ENCODE measurements at places on chromosomes 16 and 17.

GRCh38 chr17:60802377-60802776 lies 124.7 kb downstream of the BCAS3 start:
- no peak for DNase-seq

GRCh38 chr17:27600471-27600870 lies 30.5 kb upstream of the LGALS9 start:
- no peak for DNase-seq

GRCh38 chr16:87616556-87616955 lies 14.2 kb downstream of the JPH3 start:
- DNase-seq, result no peak

GRCh38 chr17:59367657-59368045 lies 36.2 kb downstream of the YPEL2 start:
- DNase-seq, result no peak

DNA sequence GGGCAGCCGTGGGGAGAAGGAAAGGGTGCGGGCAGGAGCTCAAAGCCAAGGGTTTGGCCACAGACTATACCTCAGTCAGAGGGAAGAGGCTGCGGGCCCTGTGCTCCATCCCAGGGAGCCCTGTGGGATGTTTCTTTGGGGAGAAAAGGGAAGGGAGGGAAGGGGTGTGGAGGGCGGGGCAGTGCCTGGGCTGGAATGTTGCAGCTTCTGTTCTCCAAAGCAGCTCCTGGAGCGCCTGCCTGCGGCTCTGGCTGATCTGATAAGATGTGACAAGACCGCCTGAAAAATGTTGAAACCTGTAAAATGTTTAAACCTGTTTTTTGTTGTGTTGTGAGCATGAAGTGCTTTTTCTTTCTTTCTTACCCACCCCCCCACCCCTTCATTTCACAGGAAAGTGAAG lies 32.8 kb downstream of the WNT3 start:
- no peak for DNase-seq

- DNase-seq, result no peak
Measured at GRCh38 chr16:21704733-21705132, 41.0 kb downstream of the OTOA start.

DNA sequence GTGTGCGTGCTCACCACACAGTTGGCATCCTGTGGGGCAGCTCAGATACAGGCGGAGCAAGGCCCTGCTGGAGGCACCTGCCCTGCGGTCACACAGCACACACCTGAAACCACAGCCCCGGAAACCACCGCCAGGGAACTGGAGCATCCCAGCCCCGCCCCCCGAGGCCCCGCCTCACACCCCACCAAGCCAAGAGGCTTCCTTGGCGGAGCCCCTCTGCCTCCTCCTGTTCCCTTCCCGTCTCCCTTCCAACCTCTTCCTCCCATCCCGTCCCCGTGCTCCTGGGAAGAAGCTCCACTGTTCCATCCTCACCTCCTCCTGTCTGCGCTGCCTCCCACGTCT lies 205.5 kb downstream of the NTN1 start:
- no peak for DNase-seq

- DNase-seq, result peak; percentile 44
Measured at GRCh38 chr17:49996495-49997300, 1.7 kb upstream of the DLX3 start.

DNA sequence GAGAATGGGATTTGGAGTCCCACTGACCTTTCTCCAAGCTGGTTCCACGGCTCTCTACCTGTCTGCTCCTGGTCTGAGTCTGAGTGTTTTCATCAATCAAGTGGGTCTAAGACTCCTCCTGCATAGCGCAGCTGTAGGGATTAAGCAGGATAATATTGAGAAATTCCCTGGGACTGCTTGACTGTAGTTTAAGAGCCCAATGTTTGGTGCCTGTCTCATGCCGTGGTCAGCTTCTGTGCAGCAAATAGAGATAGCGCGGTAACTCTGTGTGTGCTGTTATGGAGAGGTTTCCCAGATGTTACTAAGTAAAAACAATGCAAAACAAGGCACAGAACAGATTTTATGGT lies 21.4 kb downstream of the RPTOR start:
- DNase-seq, result no peak

DNA sequence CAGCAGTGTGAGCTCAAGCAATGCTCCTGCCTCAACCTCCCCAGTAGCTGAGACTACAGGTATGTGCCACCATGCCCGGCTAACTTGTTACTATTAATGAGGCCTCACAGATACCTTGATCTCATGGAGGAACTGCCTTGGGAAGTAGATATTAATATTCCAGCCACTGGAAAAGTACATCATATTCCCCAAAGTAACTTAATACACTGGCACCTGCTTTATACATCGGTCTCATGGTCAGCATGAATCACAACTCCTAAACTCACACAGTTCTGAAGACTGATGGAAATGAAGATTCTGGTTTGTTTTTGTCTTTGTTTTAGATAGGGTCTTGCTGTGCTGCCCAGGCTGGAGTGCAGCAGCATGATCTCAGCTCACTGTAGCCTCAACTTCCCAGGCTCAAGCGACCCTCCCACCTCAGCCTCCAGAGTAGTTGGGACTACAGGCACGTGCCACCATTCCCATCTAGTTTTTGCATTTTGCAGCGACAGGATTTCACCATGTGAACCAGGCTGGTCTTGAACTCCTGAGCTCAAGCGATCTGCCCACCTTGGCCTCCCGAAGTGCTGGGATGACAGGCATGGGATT lies 28.2 kb downstream of the ADCY9 start:
- no peak for DNase-seq

DNA sequence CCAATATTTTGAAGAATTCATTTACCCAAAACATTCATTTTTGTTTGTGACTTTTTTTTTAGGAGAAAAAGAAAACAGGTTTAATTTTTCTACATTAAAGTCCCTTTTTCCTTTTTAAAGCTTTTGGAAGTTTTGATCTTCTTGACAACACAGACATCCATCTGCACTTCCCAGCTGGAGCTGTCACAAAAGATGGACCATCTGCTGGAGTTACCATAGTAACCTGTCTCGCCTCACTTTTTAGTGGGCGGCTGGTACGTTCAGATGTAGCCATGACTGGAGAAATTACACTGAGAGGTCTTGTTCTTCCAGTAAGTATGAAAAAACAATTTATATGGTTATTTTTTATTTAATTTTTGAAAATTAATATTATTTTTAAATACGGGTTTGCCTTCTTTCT lies 37.2 kb downstream of the SIAH1 start:
- DNase-seq, result peak; percentile 16

DNA sequence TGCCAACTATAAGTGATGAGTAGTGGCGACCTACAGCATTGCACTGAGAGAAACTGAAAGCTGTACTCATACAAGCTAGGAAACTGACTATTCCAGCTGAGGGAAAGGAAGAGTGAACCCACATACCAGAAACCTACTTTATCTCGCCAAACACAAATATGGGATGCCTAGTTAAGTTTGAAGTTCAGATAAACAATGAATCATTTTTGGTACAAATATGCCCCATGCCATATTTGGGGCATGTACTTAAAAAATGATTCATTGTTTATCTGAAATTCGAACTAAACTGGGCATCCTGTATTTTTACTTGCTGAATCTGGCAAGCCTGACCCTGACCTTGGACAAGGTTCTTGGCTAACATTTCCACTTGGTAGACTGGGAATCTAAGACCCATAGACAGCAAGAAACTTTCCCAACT lies 527.8 kb upstream of the PSMD7 start:
- no peak for DNase-seq

- DNase-seq, result no peak
Measured at GRCh38 chr16:86145669-86146068, 246.7 kb downstream of the IRF8 start.

- DNase-seq, result no peak
Measured at GRCh38 chr16:68219725-68220351, 16.1 kb downstream of the ESRP2 start.

DNA sequence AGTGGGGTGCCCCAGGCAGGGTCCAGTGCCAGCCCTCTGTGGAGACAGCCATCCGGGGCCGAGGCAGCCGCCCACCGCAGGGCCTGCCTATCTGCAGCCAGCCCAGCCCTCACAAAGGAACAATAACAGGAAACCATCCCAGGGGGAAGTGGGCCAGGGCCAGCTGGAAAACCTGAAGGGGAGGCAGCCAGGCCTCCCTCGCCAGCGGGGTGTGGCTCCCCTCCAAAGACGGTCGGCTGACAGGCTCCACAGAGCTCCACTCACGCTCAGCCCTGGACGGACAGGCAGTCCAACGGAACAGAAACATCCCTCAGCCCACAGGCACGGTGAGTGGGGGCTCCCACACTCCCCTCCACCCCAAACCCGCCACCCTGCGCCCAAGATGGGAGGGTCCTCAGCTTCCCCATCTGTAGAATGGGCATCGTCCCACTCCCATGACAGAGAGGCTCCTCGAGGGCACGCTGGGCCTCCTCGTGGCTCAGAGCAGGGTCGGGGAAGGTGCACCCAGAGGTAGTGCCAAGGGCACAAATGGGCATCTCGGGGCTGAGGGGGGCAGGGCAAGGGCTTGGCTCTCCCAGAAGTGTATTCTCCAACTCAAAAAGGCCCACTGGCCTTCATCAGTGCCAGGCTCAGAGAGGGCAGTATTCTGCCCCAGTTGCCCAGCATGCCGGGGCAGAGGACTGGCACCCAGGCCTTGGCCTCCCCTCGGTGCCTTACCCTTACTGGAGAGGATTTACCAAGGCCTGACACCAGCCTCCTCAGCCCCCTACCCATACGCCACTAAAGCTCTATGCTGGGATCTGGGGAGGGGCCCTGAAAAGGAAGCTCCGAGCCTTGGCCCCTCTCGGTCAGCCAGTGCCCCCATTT lies at the start of gene CDH5:
Gene CDH5, plus strand, starts transcription at position 259 of the 867 bp plus-strand sequence. CDS start 12,647 bp downstream, outside the sequence.
- no peak for DNase-seq

DNA sequence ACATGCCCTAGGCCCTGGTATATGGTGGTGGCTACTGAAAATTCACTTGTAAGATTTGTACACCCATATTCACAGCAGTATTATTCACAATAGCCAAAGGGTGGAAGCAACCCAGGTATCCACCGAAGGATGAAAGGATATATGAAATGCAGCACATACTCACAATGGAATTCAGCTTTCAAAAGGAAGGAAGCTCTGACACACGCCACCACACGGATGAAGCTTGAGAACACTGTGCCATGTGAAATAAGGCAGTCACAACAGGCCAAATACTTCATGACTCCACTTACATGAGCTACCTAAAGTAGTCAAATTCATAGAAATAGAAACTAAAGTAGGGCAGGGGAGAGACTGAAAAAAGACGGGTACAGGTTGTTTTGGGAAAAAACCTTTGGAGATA lies 2.9 kb downstream of the XPO6 start:
- no peak for DNase-seq

DNA sequence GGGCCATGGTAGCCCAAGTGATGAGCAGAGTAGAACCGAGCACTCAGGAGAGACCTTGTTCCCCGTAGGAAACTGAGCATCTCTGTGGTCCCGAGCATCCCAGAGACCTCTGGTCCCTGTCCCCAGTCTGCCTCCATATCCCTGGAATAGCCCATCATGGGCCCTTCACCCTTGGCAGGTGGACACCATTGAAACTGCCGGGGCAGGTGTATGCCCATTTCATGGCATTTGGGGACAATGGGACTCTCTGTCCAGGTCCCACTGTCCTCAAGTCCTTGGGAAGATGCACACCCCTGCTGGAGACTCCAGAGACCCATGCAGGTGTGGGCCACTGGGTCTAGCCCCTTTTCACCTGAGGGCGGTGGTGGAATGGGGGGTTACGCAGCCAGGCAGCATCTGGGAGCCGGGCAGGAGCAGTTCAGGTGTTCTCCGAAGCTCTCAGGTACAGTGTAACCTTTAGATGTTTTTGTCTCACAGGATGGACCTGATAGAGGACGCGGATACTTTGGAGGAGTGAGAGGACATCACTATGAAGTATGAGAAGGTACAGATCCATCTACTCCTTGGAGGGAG lies 75.9 kb downstream of the GOSR1 start:
- no peak for DNase-seq

GRCh38 chr17:47700471-47701449 lies 6.8 kb downstream of the TBKBP1 start:
- DNase-seq, result no peak

DNA sequence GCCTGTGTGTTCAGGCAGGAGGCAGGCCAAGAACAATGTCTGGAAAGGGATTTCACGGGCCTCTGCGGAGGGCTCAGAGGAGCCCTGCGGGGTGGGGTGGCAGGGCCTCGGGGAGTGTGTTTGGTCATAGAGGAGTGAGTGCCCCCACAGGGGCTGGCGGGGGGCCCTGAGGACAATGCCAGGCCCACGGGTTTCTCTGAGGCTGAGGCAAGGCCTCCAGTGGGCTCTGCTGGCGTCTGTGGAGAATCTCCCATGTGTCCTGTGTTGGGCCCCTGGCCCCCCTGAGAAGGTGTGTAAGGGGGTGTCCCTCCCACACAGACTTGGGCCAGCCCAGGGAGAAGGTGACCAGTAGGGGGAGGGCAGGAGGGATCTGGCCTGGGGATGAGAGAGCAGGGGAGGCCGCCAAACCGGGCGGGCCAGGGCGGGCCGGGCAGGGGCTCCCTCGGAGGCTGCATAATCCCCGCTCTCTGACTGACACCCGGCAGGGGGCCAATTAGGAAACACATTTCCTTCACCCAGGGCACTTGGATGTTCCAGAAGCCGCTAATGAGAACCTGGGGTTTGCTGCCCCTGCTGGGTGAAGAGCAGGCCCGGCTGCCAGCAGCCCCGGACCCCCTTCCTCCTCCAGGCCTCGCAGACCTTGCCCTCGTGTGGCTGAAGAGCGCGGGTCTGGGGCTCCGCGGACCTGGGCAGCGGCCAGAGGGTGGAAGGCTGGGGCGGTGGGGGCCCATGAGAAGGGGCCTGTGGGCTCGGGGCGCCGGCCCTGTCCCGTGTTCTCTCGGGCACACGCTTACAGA lies 204.2 kb downstream of the NTN1 start:
- DNase-seq, result no peak

GRCh38 chr17:42305543-42306384 lies 17.5 kb downstream of the STAT5A start:
- no peak for DNase-seq

GRCh38 chr17:5846001-5846400 lies 224.2 kb upstream of the WSCD1 start:
- no peak for DNase-seq

- DNase-seq, result no peak
Measured at GRCh38 chr16:13344001-13344400, 442.6 kb downstream of the SHISA9 start.

Data from COR-L47 (cell line).